Uterus (tissue), 4 donors: ENCODE measurements at places on chromosomes 4 and X. TPM values are rescaled to one million over a fixed set of nuclear protein-coding genes. Genes with fewer than 3 reads are reported as not detected.

DNA sequence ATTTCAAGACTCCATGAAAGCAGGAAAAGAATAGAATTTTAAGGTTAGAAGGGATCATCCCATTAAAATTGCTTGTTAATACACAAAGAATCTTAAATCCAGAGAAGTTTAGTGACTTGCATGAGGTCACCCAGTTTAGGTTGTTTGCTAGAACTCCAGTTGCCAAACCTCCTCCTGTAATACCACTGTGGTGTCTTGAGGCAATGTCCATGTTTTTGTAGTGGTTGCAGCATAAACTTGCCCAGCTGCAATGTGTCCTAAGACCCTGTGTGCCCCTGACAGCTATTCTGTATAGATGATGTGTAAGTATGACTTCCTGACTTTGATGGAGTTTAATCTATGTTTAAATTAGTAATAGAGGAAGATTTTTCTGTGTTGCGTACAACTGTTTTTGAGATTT is 6.3 kb downstream of the SFRP2 start:
- no peaks in the 10 kb centered on the region for H3K36me3 ChIP-seq
- DNase-seq: no peak
- no peak overlapping the region for H3K27ac ChIP-seq
- no peak overlapping the region for H3K4me3 ChIP-seq
- no peaks in the 10 kb centered on the region for H3K4me1 ChIP-seq

- DNase-seq: no peak
- H3K27ac ChIP-seq: no peak overlapping the region
- H3K4me3 ChIP-seq: no peak overlapping the region
- no peaks in the 10 kb centered on the region for H3K4me1 ChIP-seq
These were observed 24.4 kb upstream of the PLAC8 start for GRCh38 chr4:83138946-83139345.

- no peak within 1 kb of the TSS for H3K27ac ChIP-seq
- no peak for DNase-seq
- H3K27me3 ChIP-seq: no peaks in the 10 kb centered on the region
- no peaks in the 10 kb centered on the region for H3K4me1 ChIP-seq
- no peaks in the 10 kb centered on the region for H3K36me3 ChIP-seq
These were observed at the start of gene TLR7 for GRCh38 chrX:12866451-12867377. Gene TLR7, plus strand, starts transcription at chrX:12867072. Its CDS starts 507 bp downstream, at chrX:12867579.

DNA sequence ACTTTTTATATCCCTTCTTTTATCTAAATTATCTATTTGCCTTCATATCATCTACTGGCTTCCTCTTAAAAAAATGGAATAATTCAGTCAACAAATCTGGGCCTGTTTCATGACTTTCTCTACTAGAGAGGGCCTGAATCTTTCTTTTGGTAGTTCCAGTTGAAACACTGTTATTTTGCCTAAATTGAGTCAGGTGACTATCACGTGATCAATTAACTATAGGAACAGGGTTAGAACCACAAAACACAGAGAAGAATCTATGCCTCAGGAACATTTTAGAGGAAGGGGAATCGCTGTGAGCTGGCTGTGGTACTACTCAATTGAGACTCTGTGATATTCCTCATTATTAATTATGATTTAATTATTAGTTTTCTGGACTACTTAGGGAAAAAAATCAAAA is 736.7 kb upstream of the PITX2 start:
- H3K27ac ChIP-seq: no peak overlapping the region
- H3K27me3 ChIP-seq: no peaks in the 10 kb centered on the region
- no peaks in the 10 kb centered on the region for H3K36me3 ChIP-seq
- DNase-seq: no peak
- H3K4me1 ChIP-seq: no peaks in the 10 kb centered on the region

- H3K4me3 ChIP-seq: no peak overlapping the region
- no peak overlapping the region for H3K27ac ChIP-seq
- H3K27me3 ChIP-seq: no peaks in the 10 kb centered on the region
- DNase-seq: no peak
- no peaks in the 10 kb centered on the region for H3K36me3 ChIP-seq
- no peaks in the 10 kb centered on the region for H3K4me1 ChIP-seq
These were observed 242.4 kb downstream of the BMPR1B start for GRCh38 chr4:95000076-95000648.

GRCh38 chr4:162557516-162558106 is 393.8 kb upstream of the FSTL5 start:
- H3K36me3 ChIP-seq: no peaks in the 10 kb centered on the region
- H3K27ac ChIP-seq: no peak overlapping the region
- H3K4me3 ChIP-seq: no peak overlapping the region
- DNase-seq: no peak
- no peaks in the 10 kb centered on the region for H3K27me3 ChIP-seq

DNA sequence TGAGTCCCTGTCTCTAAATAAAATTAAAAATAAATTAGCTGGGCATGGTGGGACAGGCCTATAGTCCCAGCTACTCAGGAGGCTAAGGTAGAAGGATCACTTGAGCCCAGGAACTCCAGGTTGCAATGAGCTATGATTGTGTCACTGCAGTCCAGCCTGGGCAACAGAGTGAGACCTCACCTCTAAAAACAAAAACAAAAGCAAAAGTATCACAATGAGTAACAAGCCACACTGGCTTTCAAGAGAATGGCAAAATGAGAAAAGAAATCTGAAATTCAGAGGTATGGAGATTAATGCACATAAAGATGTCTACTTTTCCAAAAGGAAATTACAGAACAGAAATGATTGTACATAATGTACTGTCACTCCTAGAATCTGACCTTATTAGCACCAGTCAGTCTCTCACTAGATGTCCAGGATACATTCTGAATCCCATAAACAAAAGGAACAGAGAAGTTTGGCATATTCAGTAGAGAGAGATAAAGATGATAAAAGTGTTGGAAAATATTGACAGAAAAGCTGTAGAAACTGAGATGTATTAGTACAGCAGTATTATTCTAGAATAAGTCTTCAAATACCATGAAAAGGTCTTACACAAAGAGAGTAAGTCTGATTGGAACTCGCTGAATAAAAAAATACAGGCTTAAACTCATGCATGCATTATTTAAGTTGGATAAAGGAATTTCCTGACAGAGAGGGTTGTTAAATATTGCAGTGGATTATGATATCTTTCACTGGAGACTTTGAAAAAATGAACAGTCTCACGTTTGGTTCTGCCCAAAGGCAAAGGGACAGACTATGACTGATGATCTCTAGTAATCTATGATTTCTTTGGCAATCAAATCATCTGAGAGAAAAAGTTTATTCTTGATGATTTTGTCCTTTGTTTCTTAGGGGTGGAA is 102.5 kb downstream of the SH3RF1 start:
- DNase-seq: no peak
- H3K27ac ChIP-seq: no peak overlapping the region
- no peaks in the 10 kb centered on the region for H3K27me3 ChIP-seq
- H3K4me1 ChIP-seq: no peaks in the 10 kb centered on the region

DNA sequence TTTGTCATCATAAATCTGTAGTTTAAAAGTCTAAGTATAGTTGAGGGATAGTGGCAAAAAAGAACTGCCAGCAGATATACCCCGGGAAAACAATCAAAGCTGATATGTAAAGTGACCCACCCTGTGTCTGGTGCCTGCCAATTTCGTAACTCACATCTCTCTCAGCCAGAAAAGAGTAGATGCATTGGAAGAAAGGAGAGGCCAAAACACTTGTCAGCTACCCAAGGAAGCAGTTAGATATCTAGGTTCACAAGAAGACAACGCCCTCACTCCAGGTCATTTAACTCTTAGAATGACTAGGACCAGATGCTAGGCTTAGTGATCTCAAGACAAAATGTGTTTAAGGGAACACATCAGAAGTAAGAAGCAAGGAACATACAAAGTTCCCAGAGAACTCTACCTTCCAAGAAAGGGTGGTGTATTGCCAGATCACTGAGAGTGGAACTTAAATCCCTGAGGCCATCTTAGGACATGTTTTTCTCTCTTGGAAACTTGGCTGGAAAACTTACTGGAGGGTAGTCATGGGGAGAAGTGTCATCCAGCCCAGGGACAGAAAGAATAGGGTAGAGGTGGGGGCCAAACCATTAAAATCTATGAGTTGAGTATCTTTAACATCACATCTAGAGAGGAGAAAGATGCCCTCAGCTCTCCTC is 125.9 kb downstream of the SHISA3 start:
- DNase-seq: no peak
- H3K27ac ChIP-seq: no peak overlapping the region
- no peak overlapping the region for H3K4me3 ChIP-seq
- no peaks in the 10 kb centered on the region for H3K27me3 ChIP-seq

DNA sequence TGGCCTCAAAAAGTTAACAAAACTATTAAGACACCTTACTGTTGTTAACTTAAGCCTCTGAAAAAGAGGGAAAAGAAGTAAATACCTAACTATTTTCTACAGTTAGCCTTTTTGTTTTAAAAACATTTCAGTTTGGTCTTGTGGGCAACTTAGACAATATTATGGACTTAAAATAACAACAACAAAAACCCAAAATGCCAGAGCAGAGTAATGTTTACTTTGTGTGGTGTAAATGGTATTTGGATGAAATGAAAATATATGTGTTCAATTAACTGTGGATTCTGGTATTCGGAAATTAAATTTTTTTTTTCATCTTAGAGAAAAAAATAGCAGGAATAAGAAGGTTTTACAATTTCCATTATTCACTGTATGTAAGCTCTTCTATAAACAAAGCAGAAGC is 79.6 kb upstream of the NPNT start:
- no peaks in the 10 kb centered on the region for H3K36me3 ChIP-seq
- no peak overlapping the region for H3K4me3 ChIP-seq
- no peaks in the 10 kb centered on the region for H3K27me3 ChIP-seq
- H3K27ac ChIP-seq: no peak overlapping the region
- DNase-seq: no peak
- H3K4me1 ChIP-seq: no peaks in the 10 kb centered on the region

DNA sequence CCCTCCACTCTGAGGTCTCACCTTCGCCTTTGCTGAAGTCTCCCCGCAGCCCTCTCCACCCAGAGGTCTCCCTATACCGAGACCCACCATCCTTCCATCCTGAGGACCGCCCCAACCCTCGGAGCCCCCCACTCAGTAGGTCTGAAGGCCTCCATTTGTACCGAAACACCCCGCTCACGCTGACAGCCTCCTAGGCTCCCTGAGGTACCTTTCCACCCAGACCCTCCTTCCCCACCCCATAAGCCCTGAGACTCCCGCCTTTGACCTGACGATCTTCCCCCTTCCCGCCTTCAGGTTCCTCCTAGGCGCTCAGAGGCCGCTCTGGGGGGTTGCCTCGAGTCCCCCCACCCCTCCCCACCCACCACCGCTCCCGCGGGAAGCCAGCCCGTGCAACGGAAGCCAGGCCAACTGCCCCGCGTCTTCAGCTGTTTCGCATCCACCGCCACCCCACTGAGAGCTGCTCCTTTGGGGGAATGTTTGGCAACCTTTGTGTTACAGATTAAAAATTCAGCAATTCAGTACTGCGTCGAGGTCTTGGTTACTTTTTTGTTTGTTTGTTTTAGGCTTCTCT is 5.0 kb downstream of the SOD3 start:
- peak overlapping the region; percentile 16 for H3K27ac ChIP-seq
- no peaks in the 10 kb centered on the region for H3K4me1 ChIP-seq
- H3K4me3 ChIP-seq: no peak overlapping the region
- no peaks in the 10 kb centered on the region for H3K27me3 ChIP-seq
- no peak for DNase-seq
- no peaks in the 10 kb centered on the region for H3K36me3 ChIP-seq

DNA sequence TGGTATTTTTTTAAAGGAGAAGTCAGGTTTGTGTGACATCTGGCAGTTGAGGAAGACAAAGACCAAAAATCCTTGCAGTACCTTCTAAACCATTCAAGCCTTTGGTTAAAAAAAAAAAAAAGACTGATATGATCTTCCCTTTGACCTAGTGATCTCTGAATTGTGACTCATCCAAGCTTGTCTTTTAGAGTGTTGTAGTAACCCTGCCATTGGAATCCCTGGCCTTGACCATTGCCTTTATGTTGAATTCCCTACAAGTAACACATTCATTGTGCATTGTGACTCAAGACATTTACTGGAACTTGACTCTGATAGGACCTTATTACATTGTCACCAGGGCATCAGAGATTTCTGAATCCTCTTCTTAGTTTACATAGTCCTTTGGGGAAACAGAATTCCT is 1469.0 kb downstream of the TECRL start:
- H3K4me3 ChIP-seq: no peak overlapping the region
- no peaks in the 10 kb centered on the region for H3K27me3 ChIP-seq
- H3K36me3 ChIP-seq: no peaks in the 10 kb centered on the region
- DNase-seq: no peak
- H3K4me1 ChIP-seq: no peaks in the 10 kb centered on the region

GRCh38 chrX:40209951-40210617 is 112.3 kb upstream of the BCOR start:
- no peaks in the 10 kb centered on the region for H3K36me3 ChIP-seq
- H3K27ac ChIP-seq: no peak overlapping the region
- peaks cover 3% of the 10 kb centered on the region for H3K27me3 ChIP-seq
- H3K4me1 ChIP-seq: no peaks in the 10 kb centered on the region

DNA sequence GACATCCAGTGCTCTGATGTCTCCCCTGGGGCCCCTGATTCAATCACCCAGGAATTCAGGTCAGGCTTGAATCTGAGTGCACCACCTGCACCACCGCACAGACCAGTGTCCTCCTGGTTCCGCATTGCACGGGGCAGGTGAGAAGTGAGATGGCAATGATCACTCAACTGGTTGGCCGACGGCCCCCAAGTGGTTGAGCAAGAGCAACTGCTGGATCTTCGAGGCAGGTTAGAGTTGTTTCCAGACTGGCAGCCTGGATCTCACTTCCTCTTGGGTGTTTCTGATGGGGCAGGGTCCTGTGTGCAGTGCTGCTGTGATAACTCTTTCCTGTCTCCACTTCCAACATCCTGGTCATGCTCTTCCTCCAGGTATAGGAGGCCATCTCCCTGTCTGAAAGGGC is 50.4 kb downstream of the C4orf50 start:
- no peaks in the 10 kb centered on the region for H3K27me3 ChIP-seq
- DNase-seq: no peak
- H3K27ac ChIP-seq: no peak overlapping the region
- H3K36me3 ChIP-seq: no peaks in the 10 kb centered on the region

- no peaks in the 10 kb centered on the region for H3K27me3 ChIP-seq
- DNase-seq: no peak
- H3K36me3 ChIP-seq: no peaks in the 10 kb centered on the region
- H3K4me3 ChIP-seq: no peak overlapping the region
These were observed 29.1 kb downstream of the NAF1 start for GRCh38 chr4:163137581-163137980.

GRCh38 chr4:23134331-23134730 is 441.6 kb downstream of the GBA3 start:
- H3K36me3 ChIP-seq: no peaks in the 10 kb centered on the region
- no peak overlapping the region for H3K4me3 ChIP-seq
- H3K27ac ChIP-seq: no peak overlapping the region
- no peaks in the 10 kb centered on the region for H3K27me3 ChIP-seq

GRCh38 chrX:151359931-151360871 is 36.8 kb upstream of the VMA21 start:
- no peaks in the 10 kb centered on the region for H3K36me3 ChIP-seq
- no peaks in the 10 kb centered on the region for H3K27me3 ChIP-seq
- no peak overlapping the region for H3K4me3 ChIP-seq
- no peaks in the 10 kb centered on the region for H3K4me1 ChIP-seq

- no peak overlapping the region for H3K27ac ChIP-seq
- H3K4me1 ChIP-seq: no peaks in the 10 kb centered on the region
These were observed 376.4 kb downstream of the KCTD8 start for GRCh38 chr4:44071959-44072955.

- no peak overlapping the region for H3K27ac ChIP-seq
- H3K4me3 ChIP-seq: no peak overlapping the region
- DNase-seq: no peak
- no peaks in the 10 kb centered on the region for H3K4me1 ChIP-seq
These were observed 726.5 kb downstream of the FAM133A start for GRCh38 chrX:94400488-94400887.

The PRDM8 gene
- total RNA-seq: 13.1 TPM

The NXF2B gene
- total RNA-seq: not detected

The CXCL8 gene
- total RNA-seq: not detected

The FNIP2 gene
- 44.1 TPM for total RNA-seq

The NLRP2B gene
- not detected for total RNA-seq

The TMEM35A gene
- 4.0 TPM for total RNA-seq

The SMIM31 gene
- not detected for total RNA-seq

The USP26 gene
- not detected for total RNA-seq

The PNMA6F gene
- not detected for total RNA-seq

The ZNF330 gene
- 73.0 TPM for total RNA-seq

The TCEANC gene
- 7.2 TPM for total RNA-seq
